Midbrain (tissue), 1 donor: ENCODE measurements at places on chromosomes 4 and X.

DNA sequence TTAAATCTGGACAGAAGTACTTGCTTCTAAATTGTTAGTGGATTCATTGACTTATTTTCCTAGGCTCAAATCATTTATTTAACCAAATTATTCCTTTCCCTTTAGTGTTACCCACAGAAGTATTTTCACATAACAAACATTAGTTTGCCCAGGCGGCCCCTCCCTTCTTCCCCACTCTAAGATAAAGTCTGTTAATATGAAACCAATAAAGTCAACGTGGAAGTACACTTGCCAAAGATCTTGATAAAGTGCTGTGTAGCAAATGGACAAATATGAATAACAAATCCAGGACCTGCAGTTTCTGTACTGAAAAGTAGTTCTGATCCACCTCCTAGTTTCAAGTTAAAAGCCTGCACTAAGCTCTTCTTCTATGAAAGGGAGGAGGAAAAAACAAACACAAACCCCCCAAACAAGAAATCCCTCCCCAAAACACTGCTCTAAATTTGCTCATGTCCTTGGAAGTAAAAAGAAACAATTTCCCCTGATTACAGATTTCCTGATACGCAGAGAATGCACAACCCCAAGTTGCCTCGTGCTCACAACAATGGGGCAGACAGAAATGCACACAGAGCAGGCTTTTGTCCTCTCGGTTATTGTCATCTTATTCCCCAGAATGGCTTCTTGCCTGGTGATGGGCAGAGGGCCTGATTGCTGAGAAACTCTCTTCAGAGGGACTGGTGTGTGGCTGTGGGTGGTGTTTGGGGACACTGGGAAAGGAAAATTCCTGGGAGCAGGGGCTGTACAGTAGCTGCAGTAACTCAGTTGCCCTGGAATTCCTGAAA is 23.2 kb downstream of the TMSB4X start:
- peak; percentile 82 for DNase-seq

DNA sequence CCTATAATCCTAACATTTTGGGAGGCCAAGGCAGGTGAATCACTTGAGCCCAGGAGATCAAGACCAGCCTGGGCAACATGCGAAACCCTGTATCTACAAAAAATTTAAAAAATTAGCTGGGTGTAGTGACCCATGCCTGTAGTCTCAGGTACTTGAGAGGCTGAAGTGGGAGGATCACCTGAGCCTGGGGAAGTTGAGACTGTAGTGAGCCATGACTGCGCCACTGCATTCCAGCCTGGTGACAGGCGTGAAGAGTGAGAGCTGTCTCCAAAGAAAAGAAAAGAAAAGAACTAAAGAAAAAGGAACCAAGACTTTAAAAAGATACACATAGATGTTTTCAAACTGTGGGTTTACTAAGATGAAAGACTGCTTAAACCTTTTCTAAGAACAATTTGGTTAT is 129.0 kb downstream of the SPCS3 start:
- DNase-seq, result no peak

DNA sequence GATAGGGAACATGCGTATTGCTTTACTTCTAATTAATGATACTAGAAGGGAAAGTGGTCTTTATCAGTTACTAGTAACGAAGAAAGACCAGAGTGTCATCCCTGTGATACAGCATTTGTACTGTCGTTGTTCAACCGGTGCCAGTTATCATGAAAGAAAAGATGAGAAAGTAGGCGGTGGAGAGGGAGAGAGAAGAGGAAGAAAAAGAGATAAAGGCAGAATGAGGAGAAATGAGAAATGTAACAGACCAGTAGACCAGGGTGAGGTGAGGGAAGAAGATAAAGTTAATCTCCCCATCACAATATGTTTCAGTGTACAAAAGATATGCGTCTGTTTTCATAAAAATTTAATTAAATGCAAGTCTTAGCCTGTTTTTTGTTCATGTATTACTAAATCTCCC is 135.2 kb upstream of the HPGD start:
- DNase-seq, result no peak

DNA sequence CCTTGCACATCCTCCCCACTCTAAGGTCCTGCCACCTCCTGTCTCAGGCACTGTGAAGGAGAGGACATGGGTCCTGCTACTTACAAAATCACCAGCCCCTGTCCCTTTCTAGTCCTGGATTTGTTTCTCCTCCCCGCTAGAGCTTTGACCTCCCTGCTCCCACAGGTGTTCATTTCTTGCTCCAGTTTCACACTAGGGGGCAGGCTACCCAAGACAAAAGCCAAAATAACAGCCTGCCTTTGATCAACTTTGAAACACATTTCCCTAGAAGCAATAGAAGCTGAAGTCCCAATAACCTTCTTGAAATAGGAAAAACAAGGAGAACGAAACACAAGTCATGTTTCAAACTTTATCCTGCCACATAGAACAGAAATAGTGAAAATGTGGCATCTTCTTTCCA is 164.4 kb downstream of the QDPR start:
- DNase-seq, result peak; percentile 21

DNA sequence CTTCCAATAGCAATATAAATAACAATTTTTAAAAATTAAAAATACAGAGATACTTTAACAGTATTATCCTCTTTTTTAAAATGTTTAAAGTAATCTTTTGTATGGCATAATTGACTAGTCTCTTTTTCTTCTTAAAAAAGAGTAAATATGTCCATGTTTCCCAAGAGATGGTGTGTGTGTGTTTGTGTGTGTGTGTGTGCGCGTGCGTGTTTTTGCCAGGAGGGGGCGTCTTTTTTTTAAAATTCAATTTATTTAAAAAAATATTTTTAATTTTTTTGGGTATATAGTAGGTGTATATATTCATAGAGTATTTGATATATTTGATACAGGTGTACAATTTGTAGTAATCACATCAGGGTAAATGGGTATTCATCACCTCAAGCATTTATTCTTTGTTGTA is 1073.7 kb downstream of the PCDH7 start:
- no peak for DNase-seq

DNA sequence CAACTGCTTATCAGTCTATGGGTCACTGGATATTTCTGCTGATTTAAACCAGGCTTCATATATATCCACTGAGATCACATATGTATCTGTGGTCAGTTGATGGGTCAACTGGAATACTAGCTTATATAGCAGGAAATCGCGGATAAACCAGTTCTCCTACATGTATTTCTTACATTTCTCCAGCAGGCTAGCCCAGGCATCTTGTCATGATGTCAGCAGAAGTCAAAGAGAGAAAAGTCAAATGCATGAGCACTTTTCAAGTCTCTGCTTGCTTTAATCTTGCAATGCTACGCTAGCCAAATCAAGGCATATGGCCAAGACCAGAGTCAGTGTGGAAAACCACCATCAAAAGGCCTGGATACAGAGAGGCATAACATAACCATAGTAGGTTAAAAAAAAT is 1008.8 kb upstream of the DIAPH2 start:
- no peak for DNase-seq

GRCh38 chr4:142556048-142556447 is 290.1 kb downstream of the INPP4B start:
- DNase-seq, result no peak
